ENCODE measurements at places on chromosomes 16 and 17. TPM values are rescaled to one million over a fixed set of nuclear protein-coding genes. Genes with fewer than 3 reads are reported as not detected.
A peak's percentile ranks its signal among the peaks of the same experiment; 100 is the strongest.

DNA sequence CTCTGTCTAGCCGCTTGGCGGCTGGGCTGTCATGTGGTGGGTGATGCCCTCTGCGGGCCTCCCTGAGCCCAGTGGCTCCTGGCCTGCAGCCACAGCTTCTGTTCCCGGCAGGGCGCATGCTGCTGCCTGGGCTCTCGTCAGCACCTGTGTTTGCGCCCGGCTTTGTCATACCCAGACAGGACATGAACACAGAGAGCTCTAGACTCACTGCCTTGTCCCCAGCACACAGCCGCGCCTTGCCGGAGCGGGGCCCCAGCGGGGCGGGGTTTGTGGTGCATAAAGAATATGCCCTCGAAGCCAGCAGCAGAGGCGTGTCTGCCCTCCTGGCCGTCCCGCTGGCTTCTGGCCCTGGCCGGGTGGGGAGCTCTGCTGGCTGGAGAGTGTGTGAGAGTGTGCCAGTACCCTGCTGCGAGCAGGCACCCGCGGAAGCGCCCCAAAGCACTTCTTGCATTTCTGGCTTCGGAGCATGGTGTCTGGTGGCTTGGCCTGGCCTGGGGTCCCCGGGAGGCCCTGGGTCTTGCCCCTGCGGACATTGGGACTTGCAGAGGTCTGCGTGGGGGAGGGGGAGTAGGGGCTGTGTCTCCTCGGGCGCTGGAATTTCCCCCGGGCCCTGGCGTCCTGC is 14.4 kb downstream of the ASPSCR1 start:
- DNase-seq: peak; percentile 89

DNA sequence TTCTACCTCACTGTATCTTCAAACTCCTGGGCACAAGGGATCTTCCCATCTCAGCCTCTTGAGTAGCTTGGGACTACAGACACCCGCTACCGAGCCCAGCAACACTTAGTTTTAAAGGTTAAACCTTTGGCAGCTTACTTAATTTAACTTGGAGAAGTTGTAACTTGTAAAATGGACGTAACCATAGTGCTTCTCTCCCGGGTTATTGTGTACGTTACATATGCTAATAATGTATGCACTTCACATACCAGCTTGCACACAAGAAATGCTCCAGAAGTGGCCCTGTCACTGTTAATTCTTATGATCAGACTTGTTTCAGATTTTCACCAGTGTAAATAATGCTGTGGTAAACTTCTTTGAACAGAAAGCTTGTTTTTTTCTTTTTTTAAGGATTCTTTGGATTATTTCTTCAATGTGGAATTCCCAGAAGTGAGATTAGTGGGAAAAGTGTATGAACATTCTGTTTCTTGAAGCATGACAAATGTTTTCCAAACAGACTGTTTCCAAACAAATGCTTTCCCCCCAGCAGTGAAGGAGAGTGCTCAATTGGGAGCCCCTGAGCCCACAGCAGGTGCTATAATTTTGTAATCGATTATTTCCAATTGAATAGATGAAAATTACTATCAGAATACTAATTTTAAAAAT is 61.5 kb downstream of the EPN2 start:
- DNase-seq: no peak

GRCh38 chr17:40854175-40854814 is 12.7 kb downstream of the KRT12 start:
- DNase-seq: no peak

- DNase-seq: peak; percentile 32
These were observed 83.8 kb downstream of the CDH11 start for GRCh38 chr16:65038100-65038499.

DNA sequence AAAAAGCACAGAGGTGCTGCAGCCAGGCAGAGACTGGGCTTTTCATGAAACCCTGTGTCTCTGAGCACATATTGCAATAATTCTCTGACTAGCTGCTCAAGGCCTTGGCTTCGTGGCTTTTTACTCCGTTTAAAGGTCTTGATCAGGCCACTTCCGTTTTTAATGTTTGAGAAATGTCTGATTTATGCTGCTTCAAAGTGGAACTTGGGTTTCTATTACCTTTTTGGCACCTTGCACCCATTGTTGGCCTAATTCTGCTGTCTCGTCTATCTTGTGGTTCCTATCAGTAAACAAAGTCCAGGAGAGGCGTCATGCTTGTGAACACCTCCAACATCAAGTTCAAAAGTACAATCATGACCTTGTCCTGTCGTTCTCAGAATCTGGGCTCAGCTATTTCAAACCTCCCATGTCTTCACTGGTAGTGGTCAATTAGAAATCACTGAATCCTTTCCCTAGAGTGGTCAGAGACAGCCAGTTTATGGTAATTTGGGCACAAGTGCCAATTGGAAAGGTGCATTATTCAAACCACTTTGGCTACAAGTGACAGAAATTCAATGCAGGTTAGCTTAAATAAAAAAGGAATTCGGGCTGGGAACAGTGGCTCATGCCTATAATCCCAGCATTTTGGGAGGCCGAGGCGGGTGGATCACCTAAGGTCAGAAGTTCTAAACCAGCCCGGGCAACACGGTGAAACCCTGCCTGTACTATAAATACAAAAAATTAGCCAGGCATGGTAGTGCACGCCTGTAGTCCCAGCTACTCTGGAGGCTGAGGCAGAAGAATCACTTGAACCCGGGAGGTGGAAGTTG is 33.3 kb upstream of the METTL9 start:
- no peak for DNase-seq

The HASPIN gene
- total RNA-seq: 39.1 TPM

The HBA2 gene
- total RNA-seq: not detected

The MPP3 gene
- 7.7 TPM for total RNA-seq

The SDR42E2 gene
- total RNA-seq: 0.04 TPM

The CD300C gene
- total RNA-seq: not detected

The FGF11 gene
- total RNA-seq: 20.7 TPM

All from H7 (cell line).